ENCODE measurements at places on chromosomes 2 and 18.

DNA sequence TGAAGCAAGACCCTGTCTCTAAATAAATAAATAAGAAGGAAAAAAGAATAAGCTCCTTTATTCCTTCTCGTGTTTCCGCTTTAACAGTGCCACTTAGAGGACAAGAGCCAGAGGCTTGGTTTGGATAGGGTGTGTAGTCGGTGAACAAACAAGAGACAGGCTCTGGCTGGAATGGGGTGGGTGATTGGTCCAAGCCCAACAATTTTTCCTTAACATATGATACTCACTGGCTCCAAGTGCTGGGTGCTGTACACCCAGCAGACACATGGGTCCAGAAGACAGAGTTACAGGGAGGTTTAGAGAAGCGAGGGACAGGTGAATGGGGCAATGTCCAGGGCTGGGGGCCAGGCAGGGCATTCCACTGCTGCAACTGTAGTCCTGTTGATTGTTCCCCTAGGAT lies 77.8 kb downstream of the NCAPH start:
- peak; percentile 50 for DNase-seq

GRCh38 chr2:21947046-21947445 lies 823.3 kb downstream of the TDRD15 start:
- no peak for DNase-seq

- no peak for DNase-seq
These were observed 393.7 kb upstream of the RAB6C start for GRCh38 chr2:129585760-129586159.

GRCh38 chr18:30465096-30465495 lies 577.4 kb downstream of the DSC3 start:
- no peak for DNase-seq

DNA sequence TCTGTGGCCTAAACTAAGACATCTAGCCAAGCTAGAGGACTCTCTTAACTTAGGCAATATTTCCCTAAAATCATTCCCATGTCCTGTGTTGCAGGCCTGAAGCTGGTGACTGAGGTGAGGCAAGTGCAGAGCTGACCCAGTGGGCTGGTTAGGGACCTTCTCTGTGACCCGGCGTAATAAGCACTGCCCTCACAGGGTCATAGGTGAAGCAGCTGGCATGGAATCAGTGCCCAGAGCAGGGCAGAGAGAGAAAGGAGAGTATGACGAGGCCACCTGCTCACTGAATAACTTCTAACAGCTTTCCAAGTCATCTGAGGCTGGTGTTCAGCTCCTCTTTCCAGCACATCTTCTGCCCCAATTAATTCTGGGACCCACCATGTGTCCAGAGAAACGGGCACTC lies 197.0 kb downstream of the ANAPC1 start:
- no peak for DNase-seq

DNA sequence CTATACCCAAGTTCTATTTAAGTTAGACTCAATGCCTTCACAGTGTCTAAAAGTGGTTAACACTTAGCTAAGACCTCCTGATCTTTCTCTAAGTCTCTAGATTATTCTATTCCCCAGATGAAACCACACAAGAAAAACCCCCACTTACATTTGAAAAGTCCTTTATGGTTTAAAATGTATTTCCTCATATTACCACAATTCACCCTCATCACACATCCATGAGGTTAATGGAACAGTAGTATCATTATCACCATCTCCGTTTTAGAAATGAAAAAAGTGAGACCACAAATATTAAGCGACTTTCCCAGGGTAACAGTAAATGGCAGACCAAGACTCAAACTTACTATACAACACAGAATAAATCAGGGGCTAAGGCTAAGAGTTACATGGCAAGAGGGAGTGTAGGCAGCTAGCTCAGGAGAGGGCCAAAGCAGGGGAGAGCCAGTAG lies 28.6 kb downstream of the EPG5 start:
- DNase-seq = no peak

- no peak for DNase-seq
These were observed 9.3 kb downstream of the MAPRE3 start for GRCh38 chr2:26979741-26980140.

All from DMS79 treated with DMSO at 0.1 percent for 48 hours (cell line).